ENCODE measurements at places on chromosomes 3 and 15.

DNA sequence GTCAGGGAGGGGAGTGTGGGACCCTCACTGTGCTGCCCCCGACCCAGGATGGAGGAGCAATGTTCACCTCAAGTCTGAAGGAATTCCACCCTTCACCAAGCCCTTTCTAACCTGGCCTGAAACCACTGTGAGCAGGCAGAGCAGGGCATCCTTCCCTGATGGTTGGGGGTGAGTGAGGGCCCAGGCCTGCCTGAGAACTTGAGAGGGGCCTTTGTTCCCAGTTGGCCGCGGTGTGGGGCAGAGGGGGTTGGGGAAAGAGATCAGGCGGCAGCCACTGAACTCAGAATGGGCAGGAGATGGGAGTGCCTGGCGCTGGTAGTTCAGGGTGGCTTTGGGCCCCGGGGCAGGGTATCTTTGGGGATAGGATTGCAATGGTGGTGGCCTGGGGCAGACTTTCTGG is 103.5 kb upstream of the RPL32 start:
- ATAC-seq, result no peak

- no peak for ATAC-seq
These were observed 12.3 kb upstream of the PLD1 start for GRCh38 chr3:171822431-171823106.

- ATAC-seq, result no peak
These were observed 3.6 kb downstream of the ACTC1 start for GRCh38 chr15:34791701-34792100.

DNA sequence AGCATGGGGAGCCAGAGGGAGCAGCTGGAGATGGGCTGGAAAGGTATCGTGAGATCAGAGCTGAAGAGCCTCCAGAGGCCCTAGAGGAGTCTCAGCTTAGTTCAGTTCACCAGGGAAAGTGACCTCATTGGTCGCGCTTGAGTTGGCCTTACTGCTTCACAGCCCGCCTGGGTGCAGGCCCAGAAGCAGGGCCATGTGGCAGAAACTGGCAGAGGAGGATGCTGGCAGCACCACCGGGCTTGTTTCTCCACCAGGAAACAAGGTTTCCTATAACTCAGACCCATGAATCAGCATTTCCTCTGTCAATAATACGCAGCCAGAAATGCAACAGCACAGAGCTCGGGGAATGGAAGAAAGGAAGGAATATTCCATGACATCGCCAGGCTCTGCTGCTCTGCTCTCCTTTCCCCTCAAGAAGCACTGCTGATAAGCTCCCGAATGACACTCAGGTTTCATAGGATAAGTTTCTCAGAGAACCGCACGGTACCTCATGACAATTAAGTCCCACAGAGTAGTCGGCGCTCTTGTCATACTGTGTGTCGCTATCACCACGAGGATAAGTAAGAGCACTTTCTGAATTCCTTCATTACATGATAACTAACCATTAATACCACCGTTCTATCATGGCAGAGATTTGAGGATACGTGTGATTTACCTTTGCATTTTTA is 147.1 kb upstream of the LPP start:
- ATAC-seq, result no peak

GRCh38 chr15:38992930-38993329 is 428.3 kb upstream of the RASGRP1 start:
- no peak for ATAC-seq

- ATAC-seq, result no peak
These were observed 30.7 kb downstream of the CD200R1L start for GRCh38 chr3:112815981-112816380.

- ATAC-seq, result no peak
These were observed 245.9 kb upstream of the IGF1R start for GRCh38 chr15:98402486-98402885.

- no peak for ATAC-seq
These were observed 119.7 kb downstream of the CD47 start for GRCh38 chr3:107970993-107971580.

DNA sequence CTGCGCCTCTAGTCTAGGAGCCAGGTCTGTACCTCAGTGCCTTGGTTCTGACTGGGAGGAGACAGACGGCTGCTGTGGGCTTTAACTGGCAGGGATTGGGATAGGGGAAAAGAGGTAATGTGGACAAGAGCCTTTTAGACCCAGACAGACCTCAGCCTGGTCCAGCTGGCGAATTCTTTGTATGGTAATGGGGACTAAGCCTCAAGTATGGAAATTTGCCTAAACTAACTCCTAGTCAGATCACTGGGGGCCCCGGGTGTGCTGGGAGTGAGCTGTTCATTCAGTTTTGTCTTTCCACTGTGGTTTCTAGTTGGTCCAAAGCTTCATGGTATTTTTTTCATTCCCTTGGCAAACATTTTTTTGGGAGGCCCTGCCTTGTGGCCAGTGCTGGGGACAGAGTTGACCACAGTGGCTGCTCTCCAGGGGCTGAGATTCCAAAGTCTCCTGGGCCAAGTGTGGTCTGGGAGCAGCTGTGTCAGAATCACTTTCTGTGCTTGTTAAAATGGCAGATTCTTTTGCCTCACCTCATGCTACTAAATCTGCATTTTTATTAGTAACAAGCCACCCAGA is 261.4 kb upstream of the C2CD4B start:
- no peak for ATAC-seq

DNA sequence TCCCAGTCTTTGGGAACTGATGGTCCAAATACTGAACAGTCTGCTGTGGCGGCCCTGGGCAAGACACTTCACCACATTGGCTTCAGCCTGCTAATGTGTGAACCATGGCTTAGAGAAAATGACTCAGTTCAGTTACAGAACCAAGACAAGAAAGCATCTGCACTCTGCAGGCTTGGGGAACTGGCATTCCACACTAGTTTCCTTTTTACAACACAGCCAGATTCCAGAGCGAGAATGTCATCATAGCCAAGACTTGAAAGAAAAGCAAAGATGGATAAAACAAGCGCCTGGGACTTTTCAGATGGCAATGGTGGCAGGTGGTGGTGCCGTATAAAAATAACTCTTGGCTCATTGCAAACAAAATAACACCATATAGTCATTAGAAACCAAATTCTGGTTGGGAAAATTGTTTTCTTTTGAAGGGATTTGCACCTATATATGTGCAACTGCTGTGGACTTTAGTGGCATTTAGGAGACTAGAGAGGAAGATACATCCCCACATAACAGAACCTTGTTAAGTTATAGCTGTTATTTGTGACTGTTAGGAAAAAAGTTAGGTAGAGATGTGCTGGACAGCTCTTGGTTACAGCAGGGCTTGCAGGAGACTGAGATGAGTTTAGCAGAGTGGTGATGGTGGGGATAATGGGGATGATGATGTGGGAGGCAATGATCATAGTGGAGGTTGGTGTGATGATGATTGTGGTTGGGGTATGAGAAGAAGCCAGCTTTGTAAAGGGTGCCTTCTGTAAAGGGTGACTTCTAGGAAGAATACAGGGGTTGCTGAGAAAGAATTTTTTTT is 273.6 kb downstream of the THRB start:
- no peak for ATAC-seq

- no peak for ATAC-seq
These were observed 122.7 kb downstream of the B3GALNT1 start for GRCh38 chr3:160982491-160982890.

DNA sequence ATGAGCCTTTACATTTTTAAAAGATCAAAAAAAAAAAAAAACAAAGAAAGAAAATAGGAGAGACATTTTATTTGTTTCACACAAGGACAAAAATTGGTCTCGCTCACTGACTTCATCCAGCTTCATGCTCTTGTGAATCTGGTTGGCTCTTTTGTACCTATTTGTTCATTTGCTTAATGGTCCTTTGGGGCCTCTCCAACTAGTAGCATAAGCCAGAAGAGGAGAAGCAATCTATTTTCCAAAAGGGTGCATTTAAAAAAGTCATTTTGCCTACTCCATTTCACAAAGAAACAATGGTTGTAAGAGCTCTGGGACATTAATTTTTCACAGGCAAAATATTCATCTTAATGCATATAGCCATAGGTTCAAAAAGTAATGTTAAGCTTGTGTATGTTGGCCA is 168.3 kb upstream of the ADAMTS9 start:
- ATAC-seq, result no peak

DNA sequence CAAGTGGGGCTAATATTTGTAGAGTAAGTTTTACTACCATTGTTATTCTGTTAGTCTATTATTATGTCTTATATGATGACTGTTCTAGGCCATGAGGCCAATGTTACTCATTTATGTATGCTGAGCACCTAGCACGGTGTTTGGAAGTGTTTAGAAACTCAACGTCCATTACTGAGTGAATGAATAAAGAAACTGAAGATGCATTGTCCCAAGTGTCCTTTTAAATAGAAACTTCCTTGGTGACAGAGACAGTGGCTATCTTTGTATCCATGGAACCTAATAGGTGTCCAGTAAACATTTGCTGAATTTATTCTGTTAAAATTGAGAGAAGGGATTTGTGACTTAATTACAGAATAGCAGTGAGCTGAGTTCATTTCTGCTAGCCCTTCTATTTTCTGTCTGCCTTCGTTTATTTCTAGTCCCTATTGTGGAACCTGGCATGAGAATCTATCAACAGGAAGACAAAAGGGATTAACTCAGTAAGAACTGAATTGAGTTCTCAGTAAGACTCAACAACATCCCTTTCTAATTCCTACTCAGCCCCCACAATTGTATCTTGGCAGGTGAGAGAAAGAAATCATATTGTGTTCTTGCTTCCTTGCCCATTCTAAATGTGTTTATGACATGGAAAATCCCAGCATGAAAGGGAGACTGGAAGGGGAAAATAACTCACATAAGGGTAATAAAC is 246.6 kb upstream of the LRRC3B start:
- ATAC-seq, result no peak

- peak; percentile 73 for ATAC-seq
These were observed 61.2 kb upstream of the ICE2 start for GRCh38 chr15:60540002-60540651.

DNA sequence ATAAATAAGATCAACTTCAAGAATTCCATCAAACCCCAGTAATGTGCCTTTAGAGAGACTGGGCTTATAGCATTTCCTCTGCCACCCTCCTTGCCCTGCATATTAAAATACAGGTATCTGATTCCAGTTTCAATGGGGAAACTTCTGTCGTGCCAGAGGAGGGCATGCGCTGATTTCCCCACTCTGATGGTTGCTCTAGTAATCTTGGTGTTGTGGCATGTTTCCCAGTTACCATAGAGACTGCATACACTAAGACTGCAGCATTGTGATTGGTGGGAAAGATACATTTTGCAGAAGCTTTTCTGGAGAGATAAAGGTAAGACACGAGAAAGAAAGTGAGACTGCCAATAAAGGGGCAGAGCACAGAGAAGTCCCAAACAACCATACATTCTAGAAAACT is 225.6 kb downstream of the TIGIT start:
- peak; percentile 51 for ATAC-seq

DNA sequence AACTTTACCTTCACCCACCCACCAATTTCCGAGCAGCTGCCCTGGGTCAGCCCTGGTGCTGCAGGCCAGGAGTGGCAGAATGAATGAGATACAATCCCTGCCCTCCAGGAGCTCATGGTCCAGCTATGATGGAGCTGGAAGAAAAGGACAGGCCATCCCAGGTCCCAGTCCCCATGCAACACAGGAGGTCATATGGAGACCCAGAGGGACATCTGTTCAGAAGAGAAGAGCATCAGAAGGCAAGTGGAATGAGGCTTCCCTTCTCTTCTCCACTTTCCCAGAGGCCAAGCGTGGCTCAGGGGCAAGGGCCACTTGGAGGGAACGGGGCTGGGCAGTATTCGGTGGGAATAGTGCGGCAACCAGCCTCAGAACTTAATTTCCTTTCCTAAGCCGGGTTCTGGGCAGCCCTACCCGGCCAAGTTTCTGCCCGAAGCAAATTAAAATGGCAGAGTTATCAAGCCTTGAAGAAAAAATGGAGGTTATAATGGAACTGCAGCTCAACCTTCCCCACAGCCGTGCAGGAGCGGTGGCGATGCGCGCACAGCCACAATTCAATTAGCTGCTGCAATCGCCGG is 35.9 kb downstream of the TLE3 start:
- no peak for ATAC-seq

- peak; percentile 78 for ATAC-seq
These were observed 101.6 kb upstream of the TNIK start for GRCh38 chr3:171561596-171562323.

DNA sequence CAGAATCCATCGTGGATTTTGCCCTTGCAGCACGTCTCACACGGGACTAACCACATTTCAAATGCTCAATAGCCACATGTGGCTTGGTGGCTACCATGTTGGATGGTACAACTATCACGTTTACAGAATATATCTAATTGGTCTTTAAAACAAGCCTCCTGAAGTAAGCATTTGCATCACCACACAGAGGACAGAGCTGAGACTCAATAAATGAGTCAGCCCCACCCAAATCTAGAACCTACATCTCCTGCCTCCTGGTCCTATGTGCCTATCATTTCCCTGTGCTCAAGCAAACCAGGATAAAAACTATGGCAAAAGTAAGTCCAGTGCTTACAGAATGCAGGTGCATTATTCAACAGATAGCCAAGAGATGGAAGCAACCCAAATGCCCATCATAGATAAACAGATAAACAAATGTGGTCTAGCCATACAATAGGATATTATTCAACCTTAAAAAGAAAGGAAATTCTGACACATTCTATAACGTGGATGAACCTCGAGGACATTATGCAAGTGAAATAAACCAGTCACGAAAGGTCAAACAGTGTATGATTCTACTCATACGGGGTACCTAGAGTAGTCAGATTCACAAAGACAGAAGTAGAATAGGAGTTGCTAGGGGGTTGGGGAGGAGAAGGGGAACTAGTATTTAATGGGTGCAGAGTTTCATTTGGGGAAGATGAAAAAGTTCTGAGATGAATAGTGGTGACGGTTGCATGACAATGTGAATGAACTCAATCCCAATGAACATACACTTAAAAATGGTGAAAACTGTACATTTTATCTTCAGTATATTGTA is 43.9 kb downstream of the SRGAP3 start:
- no peak for ATAC-seq

GRCh38 chr15:38666865-38667510 is 102.4 kb upstream of the RASGRP1 start:
- ATAC-seq, result no peak

DNA sequence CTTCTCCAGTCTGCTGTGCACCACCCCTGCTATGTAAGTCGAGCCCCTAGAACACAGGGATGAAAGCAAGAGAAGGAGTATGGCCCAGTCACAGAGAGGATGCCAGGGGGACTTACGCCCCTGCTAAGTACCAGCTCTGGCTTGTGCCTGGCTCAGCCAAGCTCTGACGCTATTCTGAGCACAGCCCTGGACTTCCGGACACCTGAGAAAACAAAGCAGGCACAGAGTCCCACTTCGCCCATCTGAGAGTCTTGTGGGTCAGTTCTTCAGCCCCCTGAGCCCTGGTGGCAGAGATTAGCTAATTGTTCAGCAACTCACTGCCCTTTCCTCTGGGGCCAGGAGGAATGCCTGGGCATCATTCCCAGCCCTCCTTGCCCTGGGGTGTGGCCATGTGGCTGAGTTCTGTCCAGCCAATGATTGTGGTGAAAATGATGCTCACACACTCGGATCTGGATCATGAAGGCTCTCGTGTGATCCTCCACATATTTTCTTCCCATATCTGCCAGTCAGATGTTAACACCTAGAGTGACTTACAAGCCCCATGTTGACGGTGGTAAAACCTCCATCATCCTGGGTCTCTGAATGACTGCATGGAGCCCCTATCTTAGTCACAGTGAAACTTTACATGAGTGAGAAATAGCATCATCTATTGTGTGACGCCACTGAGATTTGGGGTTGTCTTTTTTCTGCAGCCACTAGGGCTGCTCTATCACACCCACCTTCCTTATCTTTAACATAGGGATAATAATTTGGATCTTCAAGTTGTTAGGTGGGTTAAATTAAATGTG is 105.7 kb downstream of the TPRA1 start:
- peak; percentile 55 for ATAC-seq
